Urinary bladder (tissue), 4 donors: ENCODE measurements at places on chromosomes 2 and 18. TPM values are rescaled to one million over a fixed set of nuclear protein-coding genes. Genes with fewer than 3 reads are reported as not detected.

DNA sequence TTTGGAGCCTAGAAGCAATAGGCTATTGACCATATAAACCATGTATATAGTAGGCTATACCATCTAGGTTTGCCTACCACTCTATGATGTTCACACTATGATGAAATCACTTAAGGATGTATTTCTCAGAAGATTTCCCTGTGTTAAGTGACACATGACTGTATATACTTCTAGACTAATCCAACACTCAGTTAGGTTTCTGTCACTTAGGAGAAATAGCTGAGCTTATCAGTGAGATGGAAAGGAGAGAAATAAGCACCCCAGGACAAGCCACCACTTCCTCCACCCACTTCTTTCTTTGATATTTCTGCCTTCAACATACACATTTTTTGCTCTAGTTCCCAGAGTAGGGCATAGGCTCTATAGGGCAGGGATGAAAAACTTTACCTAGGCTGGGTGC is 7.8 kb downstream of the PECR start:
- DNase-seq: no peak

GRCh38 chr2:200695601-200696000 is 109.8 kb downstream of the AOX1 start:
- DNase-seq: no peak

GRCh38 chr2:29751390-29751789 is 170.0 kb downstream of the ALK start:
- no peak for DNase-seq

- DNase-seq: peak; percentile 87
These were observed 97.2 kb upstream of the ZCCHC2 start for GRCh38 chr18:62425465-62426190.

- no peak for DNase-seq
These were observed 145.6 kb downstream of the PDE1A start for GRCh38 chr2:182281276-182281675.

DNA sequence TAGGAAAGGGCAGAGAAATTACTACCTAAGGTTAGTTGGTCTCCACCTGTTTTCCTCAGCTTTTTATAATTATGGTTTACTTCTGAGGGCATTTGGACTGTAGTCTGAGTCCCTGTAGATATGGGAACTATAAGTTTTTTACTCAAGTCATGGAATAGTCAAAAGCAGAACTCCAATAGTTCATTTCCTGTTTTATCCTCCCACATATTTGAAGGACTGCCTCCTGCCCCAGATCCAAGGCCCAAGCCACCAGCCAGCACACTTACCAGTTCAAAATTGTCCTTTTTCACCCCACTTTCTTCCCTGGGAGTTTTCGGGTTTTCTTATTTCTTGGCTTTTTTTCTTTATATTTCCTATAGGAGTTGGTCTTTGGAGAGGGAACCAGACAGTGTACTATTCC is 164.1 kb downstream of the MBD5 start:
- DNase-seq: no peak

- no peak for DNase-seq
These were observed 28.2 kb downstream of the SOX11 start for GRCh38 chr2:5720426-5720825.

GRCh38 chr2:234355021-234355720 is 141.7 kb downstream of the ARL4C start:
- DNase-seq: no peak

The SPATA3 gene
- total RNA-seq: not detected
